Stimulated activated effector memory CD8-positive, alpha-beta T cell treated with anti-CD3 and anti-CD28 coated beads, Interleukin-12 subunit alpha, Interleukin-12 subunit beta, amount 100 ng/mL, for 72 hours (primary cell): ENCODE measurements at places on chromosomes 16 and 17.

GRCh38 chr17:10089196-10089804 lies 109.1 kb downstream of the GAS7 start:
- DNase-seq = no peak

- DNase-seq = no peak
Measured at GRCh38 chr16:27723711-27724481, 174.0 kb downstream of the KATNIP start.

- no peak for DNase-seq
Measured at GRCh38 chr17:67671493-67671892, 46.2 kb upstream of the NOL11 start.

GRCh38 chr16:76946879-76947278 lies 244.1 kb upstream of the MON1B start:
- no peak for DNase-seq
